ENCODE measurements at places on chromosomes 13 and 19. TPM values are rescaled to one million over a fixed set of nuclear protein-coding genes. Genes with fewer than 3 reads are reported as not detected.

The TEX101 gene
- not detected for total RNA-seq

DNA sequence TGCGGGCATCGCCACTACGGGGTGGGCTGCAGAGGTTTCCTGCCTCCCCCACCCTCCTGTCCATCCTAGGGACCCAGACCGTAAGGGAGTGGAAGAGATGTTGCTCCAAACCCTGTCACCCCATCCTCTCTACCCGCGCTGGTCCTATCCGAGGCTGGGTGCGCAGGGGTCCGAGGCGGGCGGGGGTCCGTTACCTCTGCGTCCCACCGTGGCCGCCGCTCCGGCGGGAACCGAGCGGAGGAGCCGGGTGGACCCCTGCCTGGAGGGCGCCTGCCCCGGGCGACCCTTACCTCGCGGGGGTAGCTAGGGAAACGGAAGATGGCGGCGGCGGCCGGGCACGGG is at the start of gene DGKH:
DGKH (plus strand) TSS at position 307 of the 342 bp plus-strand sequence. CDS start 126 bp downstream, outside the sequence.
- no peak for DNase-seq

DNA sequence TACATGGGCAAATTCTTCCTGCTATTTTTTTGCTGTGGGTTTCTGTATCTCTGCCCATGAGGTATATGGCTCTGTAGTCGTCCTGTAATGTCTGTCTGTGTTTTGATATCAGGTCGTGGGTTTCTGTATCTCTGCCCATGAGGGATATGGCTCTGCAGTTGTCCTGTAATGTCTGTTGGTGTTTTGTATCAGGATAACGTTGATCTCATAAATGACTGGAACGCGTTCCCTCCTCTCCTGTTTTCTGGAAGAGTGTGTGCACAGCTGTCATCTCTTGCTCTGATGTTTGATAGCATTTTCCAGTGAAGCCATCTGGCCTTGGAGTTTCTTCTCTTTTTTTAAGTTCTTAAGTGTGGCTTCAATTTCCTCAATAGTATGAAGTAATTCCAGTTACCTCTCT is 57.2 kb downstream of the SOX1 start:
- no peak for DNase-seq

- DNase-seq, result no peak
Observed at GRCh38 chr13:44905556-44905955, 83.7 kb downstream of the NUFIP1 start.

DNA sequence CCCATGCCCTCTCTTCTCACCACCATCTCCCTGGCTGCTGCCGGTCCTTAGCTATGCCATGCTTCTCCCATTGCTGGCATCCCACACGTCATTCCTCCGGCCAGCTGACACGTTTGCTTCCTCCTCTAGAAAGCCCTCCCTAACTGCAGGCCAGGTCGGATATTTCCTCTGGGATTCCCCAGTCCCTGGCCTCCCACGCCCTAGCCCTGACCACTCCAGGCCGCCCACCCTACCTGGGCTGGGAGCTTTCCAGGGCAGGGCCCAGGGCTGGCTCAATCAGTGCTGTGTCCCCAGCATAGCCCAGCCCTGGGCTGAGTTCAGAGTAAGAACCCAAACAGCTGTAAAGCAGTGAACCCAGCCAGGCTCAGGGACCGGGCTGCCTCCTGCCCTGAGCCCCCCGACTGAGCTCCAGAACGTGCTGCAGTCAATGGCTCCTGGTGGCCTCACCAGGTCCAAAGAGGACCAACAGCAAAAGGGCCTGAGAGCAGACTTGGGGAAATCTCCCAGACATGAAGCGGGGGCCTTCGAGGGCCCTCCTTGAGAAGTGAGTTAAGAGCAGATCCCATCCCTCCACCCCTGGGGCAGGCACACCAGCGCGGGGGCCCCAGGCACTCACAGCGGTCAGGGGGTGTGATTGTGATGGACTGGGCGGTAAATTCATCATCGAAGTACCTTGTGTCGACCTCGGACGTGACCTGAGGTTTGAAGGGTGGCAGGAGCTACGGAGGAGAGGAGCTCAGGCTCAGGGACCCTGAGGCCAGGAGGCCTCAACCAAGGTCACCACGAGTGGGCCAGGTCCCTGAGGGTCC is 8.1 kb upstream of the CCNP start:
- DNase-seq, result peak; percentile 65

The KANK3 gene
- total RNA-seq, result 52.8 TPM

GRCh38 chr13:75399879-75400217 is 82.1 kb downstream of the TBC1D4 start:
- DNase-seq, result no peak

DNA sequence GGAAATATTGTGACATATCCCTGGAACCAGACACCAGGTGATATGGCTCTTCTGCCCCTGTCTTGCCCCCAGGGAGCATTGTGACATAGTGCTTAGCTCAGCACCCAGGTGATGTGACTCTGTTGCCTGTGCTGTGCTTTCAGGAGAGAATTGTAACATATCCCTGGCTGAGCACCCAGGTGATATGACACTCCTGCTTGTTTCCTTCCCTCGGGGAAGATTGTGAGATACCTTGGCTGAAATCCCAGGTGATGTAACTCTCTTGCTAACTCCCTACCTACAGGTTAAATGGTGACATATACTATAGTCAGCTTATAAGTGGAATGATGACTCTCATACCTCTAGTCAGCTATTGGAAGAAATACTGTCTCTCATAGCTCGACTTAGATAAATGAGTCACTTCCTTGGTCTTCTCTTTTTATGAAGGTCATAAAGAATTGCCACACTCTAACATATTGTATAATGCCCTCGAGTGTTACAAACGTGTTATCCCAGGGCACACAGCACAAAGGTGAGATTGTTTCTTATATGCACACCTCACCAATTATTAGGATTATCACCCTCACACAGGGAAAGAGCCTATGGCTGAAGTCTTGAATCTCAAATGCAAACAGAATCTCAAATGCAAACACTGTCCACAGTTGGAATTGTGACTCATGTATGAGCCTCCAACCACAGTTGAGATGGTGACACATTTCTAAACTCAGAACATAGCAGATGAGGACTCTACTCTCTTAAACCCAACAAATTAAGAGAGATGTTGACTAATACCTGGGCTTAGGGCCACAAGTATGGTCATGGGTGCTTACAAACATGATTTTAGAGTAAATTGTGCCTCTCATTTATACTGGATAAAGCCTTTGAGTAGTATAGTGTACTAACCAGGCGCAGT is 32.7 kb upstream of the ZNF254 start:
- DNase-seq, result no peak

The ZNF470 gene
- total RNA-seq, result 3.5 TPM

- no peak for DNase-seq
Observed at GRCh38 chr19:38734426-38735256, 9.6 kb downstream of the CAPN12 start.

Measured in dermis microvascular lymphatic vessel endothelial cell (primary cell).